ENCODE measurements at places on chromosomes 7 and 10. TPM values are rescaled to one million over a fixed set of nuclear protein-coding genes. Genes with fewer than 3 reads are reported as not detected.

Gene BAMBI
- 54.8 TPM for total RNA-seq

Gene OR2A42
- 0.10 TPM for total RNA-seq

Gene GPR26
- not detected for total RNA-seq

Gene CALML3
- total RNA-seq: not detected

Gene STN1
- 26.7 TPM for total RNA-seq

Measured in left cardiac atrium (tissue), 4 donors.